Left renal pelvis (tissue), 4 donors: ENCODE measurements at places on chromosomes 2 and 18. TPM values are rescaled to one million over a fixed set of nuclear protein-coding genes. Genes with fewer than 3 reads are reported as not detected.

CACNB4 gene
- polyA plus RNA-seq: 3.1 TPM

TBR1 gene
- polyA plus RNA-seq: not detected

ACMSD gene
- 40.9 TPM for polyA plus RNA-seq

- DNase-seq: no peak
Measured at GRCh38 chr2:17877811-17878280, 621 bp upstream of the KCNS3 start.

KHK gene
- 46.4 TPM for polyA plus RNA-seq
